Subcutaneous preadipocyte (primary cell): ENCODE measurements at places on chromosomes 3 and 15. TPM values are rescaled to one million over a fixed set of nuclear protein-coding genes. Genes with fewer than 3 reads are reported as not detected.

The GHRL gene
- not detected in 2 replicates for total RNA-seq

The CFAP161 gene
- total RNA-seq = under 0.01 TPM in 2 replicates

The ANKRD63 gene
- not detected in 2 replicates for total RNA-seq

The LTF gene
- total RNA-seq = not detected in 2 replicates

The EPHB3 gene
- 1.4 and 1.8 TPM in 2 replicates for total RNA-seq

The PIK3R4 gene
- 33.4 and 44.6 TPM in 2 replicates for total RNA-seq

The ZMAT3 gene
- total RNA-seq = 18.8 and 20.2 TPM in 2 replicates

The LRRC34 gene
- 4.4 and 9.8 TPM in 2 replicates for total RNA-seq

The ATP2C1 gene
- total RNA-seq = 67.6 and 70.9 TPM in 2 replicates

The GOLGA8K gene
- under 0.01 TPM in 1 of 2 replicates, not detected in the other for total RNA-seq

The CSPG4 gene
- 14.3 and 62.6 TPM in 2 replicates for total RNA-seq

The IL17RB gene
- under 0.01 TPM in 1 of 2 replicates, not detected in the other for total RNA-seq

The WDR93 gene
- total RNA-seq = under 0.01 TPM in 1 of 2 replicates, not detected in the other

The KCNAB1 gene
- total RNA-seq = under 0.01 TPM in 1 of 2 replicates, not detected in the other

The UPK1B gene
- not detected in 2 replicates for total RNA-seq

The GCNT3 gene
- 0.37 and 0.39 TPM in 2 replicates for total RNA-seq

The IQCH gene
- 3.7 and 6.1 TPM in 2 replicates for total RNA-seq

The CELSR3 gene
- total RNA-seq = 0.59 and 0.73 TPM in 2 replicates

The FOXL2NB gene
- under 0.01 and 0.78 TPM in 2 replicates for total RNA-seq

The IL20RB gene
- total RNA-seq = 1.8 and 3.1 TPM in 2 replicates

The SLC33A1 gene
- 32.0 and 38.5 TPM in 2 replicates for total RNA-seq

The MAGEL2 gene
- total RNA-seq = not detected in 2 replicates

The HTR3E gene
- not detected in 2 replicates for total RNA-seq

The CHRNA5 gene
- total RNA-seq = 0.37 and 4.3 TPM in 2 replicates

The ZNF662 gene
- 0.98 and 2.2 TPM in 2 replicates for total RNA-seq

The TRAT1 gene
- not detected in 2 replicates for total RNA-seq

The ALPK3 gene
- under 0.01 and 0.20 TPM in 2 replicates for total RNA-seq

The C3orf20 gene
- not detected in 2 replicates for total RNA-seq

The NR1I2 gene
- 0.20 TPM in 1 of 2 replicates, not detected in the other for total RNA-seq

The MUC4 gene
- not detected in 2 replicates for total RNA-seq

The GPR156 gene
- total RNA-seq = 0.37 and 1.4 TPM in 2 replicates

The NDUFB5 gene
- total RNA-seq = 69.2 and 88.9 TPM in 2 replicates

The GP9 gene
- total RNA-seq = not detected in 2 replicates

The ZBTB47 gene
- total RNA-seq = 23.1 and 26.5 TPM in 2 replicates

The ARPC4 gene
- 242 and 245 TPM in 2 replicates for total RNA-seq

The FBLN2 gene
- 43.0 and 119 TPM in 2 replicates for total RNA-seq

The OXTR gene
- total RNA-seq = 0.73 and 0.98 TPM in 2 replicates

The ECE2 gene
- not detected in 2 replicates for total RNA-seq

The SLC28A1 gene
- not detected in 2 replicates for total RNA-seq

The FRMD4B gene
- total RNA-seq = 0.37 and 2.2 TPM in 2 replicates

The RLBP1 gene
- not detected in 2 replicates for total RNA-seq

The SPINK8 gene
- not detected in 2 replicates for total RNA-seq

The PAK6 gene
- total RNA-seq = not detected in 2 replicates

The NTRK3 gene
- not detected in 2 replicates for total RNA-seq
